ENCODE measurements at places on chromosomes 11 and 22. TPM values are rescaled to one million over a fixed set of nuclear protein-coding genes. Genes with fewer than 3 reads are reported as not detected.

Gene GDPD5
- 7.2 TPM for total RNA-seq

Gene KDM4D
- total RNA-seq, result 0.38 TPM

DNA sequence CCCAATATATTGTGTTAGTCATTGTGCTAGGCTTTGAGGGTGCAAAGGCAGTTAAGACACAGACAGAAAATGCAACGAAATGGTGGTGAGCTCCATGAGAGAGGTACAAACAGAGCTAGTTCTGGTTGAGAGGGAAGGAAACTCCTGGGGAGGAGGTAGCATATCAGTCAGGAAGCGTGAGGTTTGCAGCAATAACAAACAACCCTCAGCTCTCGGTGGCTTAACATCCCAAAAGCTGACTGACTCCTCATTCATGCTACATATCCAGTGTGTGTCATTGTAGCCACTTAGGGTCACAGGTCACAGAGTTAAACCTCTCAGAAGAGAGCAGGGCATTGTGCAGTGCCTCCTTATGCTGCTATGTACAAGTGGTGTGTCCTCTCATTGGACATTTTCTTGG, 1.7 kb upstream of the ST14 start:
- no peak for DNase-seq

- DNase-seq, result no peak
Measured at GRCh38 chr22:21029486-21030025, 2.8 kb downstream of the SLC7A4 start.

GRCh38 chr11:15972838-15973237, 383.5 kb downstream of the SOX6 start:
- no peak for DNase-seq

DNA sequence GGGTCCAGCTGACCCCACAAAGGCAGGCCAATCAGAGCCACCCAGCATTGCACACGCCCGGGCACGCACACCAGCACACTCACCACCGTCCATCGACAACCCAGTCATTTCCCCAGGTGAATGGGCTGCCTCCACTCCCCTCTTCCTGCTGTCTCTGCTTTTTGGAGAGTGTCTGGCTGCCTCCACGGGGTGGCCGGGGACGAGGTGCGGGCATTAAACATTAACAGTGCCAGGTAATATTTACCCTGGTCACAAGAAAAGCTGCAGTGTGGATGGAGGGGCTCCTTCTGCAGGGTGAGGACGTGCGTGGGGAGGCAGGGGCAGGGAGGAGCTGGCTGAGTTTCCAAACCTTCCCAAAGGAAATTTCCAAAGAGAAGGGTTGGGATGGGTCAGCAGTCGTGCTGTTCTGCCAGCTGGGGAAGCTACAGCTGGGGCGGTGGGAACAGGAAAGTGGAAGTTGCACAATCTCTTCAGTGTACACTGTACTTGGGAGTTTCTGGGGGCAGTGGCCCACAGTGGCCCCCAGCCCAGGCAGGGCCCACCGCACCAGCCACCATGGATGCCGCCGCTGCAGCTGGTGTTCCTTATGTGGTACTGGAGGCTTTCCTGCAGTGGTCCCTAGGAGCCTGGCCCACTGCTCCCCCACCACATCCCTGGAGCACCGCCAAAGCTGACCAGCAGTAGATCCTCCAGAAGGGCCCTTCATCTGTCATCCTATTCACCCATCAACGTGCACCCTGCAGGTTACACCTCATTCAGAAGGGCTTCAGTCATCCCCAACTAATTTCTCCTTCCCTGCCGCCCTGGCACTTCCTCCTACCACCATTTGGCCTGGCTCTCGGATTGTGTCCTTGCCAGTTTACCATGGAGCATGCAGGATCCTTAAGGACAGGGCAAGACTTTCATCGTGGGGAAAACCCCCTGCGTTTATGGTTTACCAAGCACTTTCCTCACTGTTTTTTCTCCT, at the start of gene FXYD2:
FXYD2 (minus strand) TSS at position 174 of the 967 bp plus-strand sequence; CDS start at position 108, 66 bp downstream.
- DNase-seq, result no peak

GRCh38 chr11:2708151-2708581, 8.4 kb upstream of the KCNQ1OT1 start:
- no peak for DNase-seq

DNA sequence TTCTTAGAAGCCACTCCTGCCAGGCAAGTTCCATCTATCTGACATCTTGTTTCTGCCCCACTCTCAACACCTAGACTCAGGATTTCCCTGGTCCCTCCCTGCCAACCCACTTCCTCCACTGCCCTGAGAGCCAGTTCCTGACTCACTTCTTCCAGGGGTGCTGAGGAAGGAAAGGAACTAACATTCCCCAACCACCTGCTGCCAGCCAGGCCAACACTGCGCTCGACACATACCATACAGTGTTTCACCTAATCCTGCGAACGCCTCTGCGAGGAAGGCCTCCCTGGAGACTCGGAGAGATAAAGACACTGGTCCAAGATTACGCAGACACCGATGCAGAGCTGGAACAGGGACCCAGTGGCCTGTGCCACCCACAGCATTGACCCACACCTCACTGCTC, 40.2 kb downstream of the MICAL3 start:
- no peak for DNase-seq

Measured in natural killer cell treated with Interleukin-12 subunit alpha and Interleukin-12 subunit beta and Interleukin-15 and Interleukin-18, amount 100 ng/mL, for 72 hours (primary cell).